ENCODE measurements at places on chromosomes 3 and 15. TPM values are rescaled to one million over a fixed set of nuclear protein-coding genes. Genes with fewer than 3 reads are reported as not detected.

DNA sequence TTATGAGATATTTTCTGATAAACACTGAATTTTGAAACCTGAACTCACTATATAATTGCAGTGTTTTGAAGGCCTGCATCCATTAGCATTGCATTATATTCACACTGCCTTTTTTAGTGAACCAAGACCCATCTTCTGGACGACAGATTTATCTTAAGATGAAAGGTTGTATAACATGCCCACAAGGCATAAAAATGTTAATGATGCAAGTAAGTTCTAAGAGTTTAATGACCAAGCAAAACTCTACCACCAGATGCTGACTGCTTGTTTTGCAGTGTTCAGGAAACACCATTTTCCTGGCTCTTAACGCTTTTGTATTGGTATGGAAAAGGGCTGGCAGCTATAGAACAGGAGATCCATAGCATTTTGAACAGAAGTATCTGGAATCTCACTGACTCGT lies 46.1 kb downstream of the USP50 start:
- no peak for DNase-seq

DNA sequence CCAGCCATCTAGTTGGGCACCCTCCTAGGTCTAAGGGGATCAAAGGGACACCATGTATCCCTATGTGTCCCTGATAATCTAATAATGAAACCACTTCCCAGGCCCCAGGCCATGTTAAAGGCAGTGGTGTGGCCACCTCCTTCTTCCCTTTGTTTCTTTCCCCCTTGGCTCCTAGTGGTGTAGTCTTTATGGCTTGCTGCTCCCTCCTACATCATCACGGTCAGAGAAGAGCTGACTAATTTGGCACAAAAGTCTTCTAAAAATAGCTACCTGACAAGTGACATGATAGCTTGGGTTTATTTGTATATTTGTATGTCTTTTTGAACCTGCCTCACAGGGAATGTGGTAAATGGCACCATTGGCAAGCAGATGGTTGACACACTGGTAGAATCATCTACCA lies 131.0 kb upstream of the CHRM5 start:
- no peak for DNase-seq

The MCF2L2 gene
- 1.0 TPM for total RNA-seq

The CCDC39 gene
- total RNA-seq, result not detected

GRCh38 chr3:195023989-195024388 lies 247.0 kb downstream of the XXYLT1 start:
- DNase-seq, result no peak

GRCh38 chr3:128052595-128053351 lies 536 bp downstream of the SEC61A1 start:
- DNase-seq, result peak; percentile 62

The SEMA4B gene
- total RNA-seq, result 10.6 TPM
